NK-92 treated with Interleukin-12 subunit alpha and Interleukin-12 subunit beta, amount 100 ng/mL, for 24 hours (cell line): ENCODE measurements at places on chromosomes 3 and 15.

DNA sequence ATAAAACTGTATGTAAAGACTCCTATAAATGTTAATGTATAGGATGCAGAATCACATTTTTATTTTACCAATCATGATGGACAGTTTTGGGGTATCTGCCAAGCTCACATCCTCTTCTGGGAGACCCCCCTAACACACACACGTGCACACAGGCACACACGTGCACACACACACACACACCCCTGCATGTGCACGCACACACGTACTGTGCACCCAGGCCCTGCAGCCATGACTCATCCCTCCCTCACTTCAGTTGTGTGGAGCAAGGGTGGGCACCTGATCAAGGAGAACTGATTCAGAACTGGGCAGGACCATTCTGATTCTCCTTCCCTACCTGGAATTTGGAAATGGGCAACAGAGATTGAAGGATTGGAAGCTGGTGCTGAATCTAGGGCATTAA lies 16.0 kb upstream of the MINDY4B start:
- DNase-seq: no peak

- no peak for DNase-seq
These were observed 45.3 kb downstream of the BFSP2 start for GRCh38 chr3:133445108-133445507.

DNA sequence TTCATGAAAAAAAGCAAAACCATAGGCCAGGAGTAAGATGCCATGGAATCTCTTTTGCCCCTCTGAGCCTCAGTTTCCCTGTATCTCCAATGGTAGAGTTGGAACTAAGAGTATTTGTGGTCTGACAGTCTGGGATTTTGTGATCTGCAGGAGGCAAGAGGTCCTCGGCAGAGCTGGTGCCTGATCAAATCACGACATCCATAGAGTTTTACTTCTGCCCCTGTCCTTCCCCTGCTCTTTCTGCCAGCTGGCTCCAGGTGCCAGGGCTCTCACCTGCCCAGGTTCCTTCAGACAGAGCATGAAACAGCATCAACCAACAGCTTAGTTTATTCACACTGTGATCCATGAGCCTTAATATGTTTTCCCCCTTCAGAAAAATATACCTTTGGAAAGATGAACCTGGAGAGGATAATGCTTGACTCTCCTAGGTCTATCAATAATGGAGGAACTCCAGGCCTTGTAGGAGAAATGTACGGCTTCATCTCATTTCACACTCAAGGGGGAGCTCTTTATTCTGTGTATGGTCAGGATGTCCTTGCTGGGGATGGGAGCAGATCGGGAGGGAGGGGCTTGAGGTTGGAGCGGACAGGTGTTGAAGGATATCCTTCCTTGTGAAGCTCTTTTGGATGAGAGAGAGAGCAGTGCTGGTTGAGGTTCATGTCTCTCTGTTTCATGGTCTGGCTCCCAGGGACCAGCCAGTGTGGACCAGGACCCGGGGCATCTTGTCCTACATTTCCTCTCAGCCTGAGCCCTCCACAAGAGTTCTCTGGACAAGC lies 309.9 kb downstream of the RPLP1 start:
- no peak for DNase-seq

DNA sequence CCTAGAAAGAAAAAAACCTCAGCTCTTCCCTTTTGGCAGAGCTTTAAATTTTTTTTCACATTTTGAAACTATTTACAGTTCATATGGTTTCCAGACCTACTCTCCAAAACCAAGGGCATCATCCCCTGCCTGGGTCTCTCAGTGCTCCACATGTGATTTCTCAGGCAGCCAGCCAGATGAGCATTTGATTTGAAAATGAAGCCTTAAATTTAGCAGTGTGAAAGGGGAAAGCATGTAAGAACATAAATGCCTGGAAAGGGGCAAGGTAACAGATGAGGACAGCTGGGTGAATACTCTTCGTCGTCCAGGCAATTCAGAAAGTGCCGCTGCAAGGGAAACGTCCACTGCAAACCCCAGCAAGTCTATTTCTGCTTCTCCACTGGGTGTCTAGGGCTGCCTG lies 94.8 kb downstream of the ATP8B4 start:
- no peak for DNase-seq

DNA sequence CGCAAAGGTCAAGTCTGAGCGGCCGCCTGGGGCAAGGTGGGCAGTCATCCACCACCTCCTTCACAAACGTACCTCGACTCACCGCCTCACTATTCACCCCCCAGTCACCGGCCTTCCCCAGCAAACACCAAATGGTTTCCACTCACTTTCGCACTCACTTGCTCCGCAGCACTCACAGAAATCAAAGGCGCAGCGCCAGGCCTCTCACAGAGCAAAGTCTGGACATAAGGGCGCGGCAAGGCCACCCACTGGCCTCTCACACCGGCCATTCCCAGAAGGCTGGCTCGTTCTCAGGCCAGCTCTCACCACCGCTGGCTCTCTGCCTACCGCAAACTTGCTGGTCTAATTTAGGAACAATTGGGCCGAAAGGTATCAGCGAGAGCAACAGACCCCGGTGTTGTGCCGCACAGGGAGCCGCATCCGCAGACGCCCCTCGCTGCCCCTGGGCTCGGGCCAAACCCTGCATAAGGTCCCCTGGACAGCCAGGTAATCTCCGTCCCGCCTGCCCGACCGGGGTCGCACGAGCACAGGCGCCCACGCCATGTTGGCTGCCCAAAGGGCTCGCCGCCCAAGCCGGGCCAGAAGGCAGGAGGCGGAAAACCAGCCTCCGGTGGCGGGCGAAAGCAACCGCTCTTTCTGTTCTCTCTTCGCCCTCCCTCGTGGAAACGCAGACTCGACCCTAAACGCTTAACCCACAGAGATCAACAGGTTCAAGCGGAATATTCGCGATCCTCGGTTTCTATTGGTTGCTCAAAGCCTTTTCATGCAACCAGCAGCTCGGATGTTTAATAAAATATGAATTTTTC lies 2.9 kb downstream of the SHOX2 start:
- no peak for DNase-seq

DNA sequence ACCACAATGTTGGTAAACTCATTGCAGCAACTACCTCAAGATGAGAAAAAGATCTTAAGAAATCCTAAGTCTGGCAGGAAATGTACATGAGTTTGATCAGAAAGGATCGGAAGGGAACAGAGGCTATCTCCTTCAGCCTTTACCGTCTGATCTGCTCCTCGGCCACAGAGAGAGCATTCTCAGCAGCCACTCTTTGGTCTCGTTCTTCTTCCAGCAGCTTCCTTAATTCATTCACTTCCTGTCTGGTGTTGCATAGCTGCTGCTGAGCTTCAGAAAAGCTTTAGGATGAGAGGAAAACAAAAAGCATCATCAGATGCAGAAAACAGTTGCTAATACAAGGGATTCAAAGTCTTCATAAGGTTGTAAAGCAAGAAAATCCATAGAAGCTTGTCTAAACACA lies 6.6 kb upstream of the HCLS1 start:
- no peak for DNase-seq

DNA sequence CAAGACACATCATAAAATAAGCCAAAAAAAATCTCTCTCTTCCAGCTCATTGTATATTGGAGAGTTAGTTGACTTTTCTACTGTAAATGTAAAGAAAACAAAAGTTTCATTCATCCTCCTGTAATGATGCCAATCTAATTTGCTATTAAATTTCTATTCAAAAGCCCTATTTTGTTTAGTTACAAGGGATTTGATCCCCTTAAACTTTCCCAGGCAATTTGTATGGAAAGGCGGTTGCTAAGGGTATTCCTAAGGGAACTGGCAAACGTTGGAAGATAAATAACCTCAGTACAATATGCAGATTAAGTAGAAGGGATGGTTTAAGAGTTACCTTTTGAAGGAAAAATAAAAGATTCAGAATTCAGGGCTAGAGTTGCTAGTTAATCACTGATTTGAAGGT lies 352.7 kb downstream of the TIGIT start:
- no peak for DNase-seq

DNA sequence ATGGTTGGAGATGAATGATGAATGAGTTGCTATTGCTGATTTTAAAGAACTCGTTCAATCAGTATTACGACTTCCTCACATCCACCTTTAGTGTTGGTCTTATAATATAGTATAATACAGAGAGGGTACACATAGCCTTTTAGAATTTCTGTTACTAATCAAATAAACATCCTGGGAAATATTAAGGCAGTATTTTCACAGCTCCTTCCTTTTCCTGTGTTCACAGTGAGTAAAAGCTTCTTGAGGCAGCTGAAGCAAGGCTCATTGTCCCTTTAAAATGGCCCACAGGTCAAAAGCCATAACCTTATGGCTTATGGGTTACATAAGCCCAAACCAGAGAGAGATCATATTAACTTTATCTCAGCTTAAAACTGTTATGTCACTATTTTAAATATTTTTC lies 1.3 kb upstream of the BTLA start:
- no peak for DNase-seq

GRCh38 chr3:166864473-166865467 lies 515.3 kb downstream of the ZBBX start:
- no peak for DNase-seq

DNA sequence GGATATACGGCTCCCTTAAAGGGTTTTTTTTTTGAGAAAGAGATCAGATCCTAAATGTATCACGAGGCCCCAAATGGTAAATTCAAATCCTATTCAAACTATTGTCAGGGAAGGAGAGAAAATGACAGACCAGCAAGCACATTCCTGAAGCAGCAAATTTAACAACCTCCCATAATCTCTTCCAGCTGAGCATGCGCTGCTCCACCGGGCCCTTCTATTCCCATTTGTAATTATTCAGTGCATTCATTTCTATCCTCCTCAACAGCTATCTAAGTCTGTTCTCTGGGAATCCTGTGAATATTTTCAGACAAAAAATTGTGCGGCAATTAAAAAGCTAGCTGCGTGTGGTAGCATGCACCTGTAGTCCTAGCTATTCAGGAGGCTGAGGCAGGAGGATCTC lies 43.2 kb downstream of the MAGI1 start:
- no peak for DNase-seq

DNA sequence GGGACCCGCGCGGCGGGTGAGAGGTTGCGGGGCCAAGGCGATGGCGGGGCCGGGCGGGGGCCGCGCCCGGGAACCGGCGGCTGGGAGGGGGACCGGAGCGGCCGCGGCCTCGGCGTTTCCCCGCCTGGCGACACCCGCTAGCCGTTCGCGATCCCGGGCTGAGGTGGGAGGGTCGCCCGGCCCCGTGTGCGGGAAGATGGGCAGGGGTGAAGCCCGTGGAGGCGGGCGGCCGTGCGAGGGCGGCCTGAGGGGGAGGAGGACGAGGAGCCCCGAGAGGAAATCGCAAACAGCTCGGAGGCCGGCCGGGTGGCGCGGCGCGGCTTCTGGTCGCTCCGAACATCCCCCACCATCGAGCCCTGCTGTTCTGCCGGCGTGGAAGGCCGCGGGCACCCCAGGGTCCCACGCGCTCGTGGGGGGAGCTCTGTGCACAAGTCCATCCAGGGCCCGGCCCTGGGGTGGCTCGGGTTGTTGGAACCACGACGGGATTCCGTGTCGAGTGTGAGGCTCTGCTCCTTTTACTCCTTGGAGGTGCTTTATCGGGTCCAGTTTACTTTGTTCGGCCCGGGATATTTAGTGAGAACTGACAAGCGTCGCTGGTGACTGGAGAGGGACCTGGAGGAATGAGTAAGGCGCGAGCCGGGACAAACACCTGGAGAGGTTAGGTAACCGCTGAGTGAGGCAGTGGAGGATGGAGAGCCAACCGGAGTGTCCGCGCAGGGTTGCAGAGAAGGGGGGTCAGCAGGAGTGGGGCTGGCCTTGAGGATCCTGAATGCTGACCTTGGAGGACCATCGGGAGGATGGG lies 728 bp downstream of the CRTC3 start:
- DNase-seq: peak; percentile 49

DNA sequence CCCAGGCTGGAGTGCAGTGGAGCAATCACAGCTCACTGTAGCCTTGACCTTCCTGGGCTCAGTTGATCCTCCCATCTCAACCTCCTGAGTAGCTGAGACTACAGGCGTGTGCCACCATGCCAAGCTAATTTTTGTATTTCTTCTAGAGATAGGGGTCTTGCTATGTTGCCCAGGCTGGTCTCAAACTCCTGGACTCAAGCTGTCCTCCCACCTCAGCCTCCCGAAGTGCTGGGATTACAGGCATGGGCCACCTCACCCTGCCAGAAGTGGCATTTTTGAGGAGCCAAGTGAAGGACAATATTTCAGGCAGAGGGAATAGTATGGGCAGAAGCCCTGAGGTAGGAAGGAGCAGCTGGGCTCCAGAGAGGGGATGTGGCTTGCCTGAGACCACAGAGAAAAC lies 4.7 kb downstream of the ANKDD1A start:
- DNase-seq: no peak

- DNase-seq: no peak
These were observed 80.2 kb downstream of the MEF2A start for GRCh38 chr15:99645951-99646350.

GRCh38 chr3:163266731-163267130 lies 1770.1 kb downstream of the OTOL1 start:
- DNase-seq: no peak

- no peak for DNase-seq
These were observed 4.0 kb downstream of the EPHB3 start for GRCh38 chr3:184565421-184566211.

DNA sequence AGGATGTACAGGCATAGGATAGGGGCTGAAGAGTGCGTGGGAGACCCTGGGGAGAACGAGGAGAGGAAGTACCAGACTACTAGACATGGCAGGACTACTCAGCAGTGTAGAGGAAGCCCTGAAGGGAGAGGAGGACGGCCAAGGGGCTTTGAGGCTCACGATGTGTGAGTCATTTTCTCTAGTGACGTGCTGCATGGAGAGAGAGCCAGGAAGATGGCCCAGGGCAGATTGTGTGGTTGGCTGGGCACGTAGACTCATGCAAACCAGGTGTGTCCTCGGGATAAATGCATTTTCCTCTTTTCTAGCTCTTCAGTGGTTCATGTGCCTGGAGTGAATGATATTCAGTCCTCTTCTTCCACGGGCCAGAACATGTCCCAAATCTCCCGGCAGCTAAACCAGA lies 115.0 kb upstream of the ABHD17C start:
- DNase-seq: no peak

DNA sequence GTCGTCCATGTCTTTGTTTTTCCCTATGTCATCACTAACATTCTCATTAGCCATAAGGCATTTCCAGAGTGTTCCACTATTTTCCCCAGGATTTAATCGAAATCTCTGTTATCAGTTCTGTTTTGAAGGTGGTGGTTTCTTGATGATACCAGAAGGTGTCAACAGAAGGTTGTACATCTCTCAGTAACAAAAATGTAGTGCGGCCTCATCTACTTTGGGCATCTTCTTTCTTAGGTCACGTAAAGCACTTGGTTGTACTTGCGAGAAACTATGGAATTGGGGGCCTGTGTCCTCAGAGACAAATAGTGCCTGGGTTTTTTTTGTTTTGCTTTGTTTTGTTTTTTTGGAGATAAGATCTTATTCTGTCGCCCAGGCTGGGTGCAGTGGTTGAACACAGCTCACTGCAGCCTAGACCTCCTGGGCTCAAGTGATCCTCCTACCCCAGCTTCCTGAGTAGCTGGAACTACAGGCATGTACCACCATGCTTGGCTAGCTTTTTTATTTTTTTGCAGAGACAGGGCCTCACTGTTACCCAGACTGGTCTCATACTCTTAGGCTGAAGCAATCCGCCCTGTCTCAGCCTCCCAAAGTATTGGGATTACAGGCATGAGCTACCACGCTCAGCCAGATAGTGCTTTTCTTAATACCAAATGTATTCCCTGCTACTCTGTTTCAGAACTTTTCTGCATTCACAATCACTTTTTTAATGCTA lies 61.2 kb upstream of the FURIN start:
- no peak for DNase-seq
